Naive thymus-derived CD4-positive, alpha-beta T cell (primary cell): ENCODE measurements at places on chromosomes 6 and 20.

DNA sequence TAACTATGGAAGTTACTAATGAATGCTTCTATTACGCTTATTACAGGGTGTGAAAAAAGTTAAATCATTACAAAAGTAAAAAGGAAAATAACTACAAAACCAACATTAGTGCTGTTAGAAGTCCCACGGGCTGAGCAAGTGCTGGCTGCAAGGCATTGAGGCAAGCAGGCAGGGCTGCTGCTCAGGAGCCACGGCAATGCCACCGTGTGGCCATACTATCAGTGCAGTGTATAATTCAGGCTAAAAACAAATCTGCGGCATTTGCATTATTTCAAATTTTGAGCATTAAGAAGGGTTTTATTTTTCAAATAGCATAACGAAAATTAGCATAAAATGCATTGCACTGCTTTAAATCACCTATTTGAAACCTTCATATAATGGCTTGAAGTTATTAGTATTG lies 17.1 kb downstream of the IFNGR1 start:
- no peak for DNase-seq

DNA sequence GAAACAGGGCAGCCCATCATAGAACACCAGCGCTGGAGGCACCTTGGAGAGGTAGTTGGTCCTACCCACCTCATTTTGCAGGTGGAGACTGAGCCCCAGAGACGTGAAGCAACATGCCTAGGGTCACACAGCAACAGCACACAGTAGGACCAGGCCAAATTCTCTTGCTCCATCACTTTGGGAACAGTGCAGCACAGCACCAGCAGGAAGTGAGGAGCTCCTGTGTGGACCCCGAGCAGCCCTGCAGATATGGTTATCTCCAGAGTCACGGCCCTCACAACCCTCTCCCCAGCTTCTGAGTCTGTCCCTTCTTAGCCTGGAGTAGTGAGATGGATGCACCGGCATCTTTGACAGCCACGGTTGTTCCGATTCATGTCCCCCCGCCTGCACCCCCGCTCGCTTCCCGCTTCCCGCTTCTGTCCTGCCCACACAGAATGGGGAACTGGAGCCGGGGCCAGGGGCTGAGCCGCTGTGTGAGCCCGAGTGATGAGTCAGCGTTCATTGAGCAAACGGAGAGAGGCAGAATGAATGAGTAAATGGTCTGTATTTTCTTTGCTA lies 72.6 kb upstream of the DUSP22 start:
- no peak for DNase-seq

DNA sequence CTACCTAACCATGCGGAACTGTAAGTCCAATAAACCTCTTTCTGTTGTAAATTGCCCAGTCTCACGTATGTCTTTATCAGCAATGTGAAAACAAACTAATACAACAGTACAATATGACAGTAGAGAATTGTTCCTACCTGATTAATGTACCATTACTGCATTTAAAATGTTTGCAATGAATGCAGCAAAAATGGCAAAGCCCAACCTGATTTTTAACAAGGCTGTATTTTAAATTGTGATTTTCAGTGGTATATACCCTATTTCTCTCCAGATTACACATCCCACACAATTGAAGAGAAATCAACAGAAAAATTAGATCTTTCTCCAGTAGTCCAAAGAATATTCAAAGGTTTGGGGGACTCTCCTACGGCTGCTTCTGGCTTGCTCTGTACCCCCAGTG lies 3.3 kb upstream of the PCSK2 start:
- no peak for DNase-seq

DNA sequence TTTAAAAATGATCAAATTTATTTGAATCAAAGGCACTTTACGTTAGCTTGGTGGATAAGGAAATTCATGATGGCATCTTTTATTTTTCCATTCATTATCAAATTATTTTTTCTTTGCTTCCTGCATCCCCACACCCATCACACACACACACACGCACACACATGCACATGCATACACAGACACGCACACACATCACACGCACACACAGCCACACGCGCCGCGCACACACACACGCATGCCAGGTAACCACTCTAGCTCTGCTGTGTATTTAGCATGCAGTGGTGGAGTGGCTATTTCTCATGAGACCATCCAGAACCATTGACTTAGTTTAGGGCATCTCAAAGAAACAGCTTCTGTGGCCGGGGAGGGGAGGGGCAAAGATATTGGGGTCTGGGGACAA lies 47.0 kb downstream of the GNAS start:
- DNase-seq, result no peak

GRCh38 chr6:144853603-144854002 lies 568.5 kb downstream of the UTRN start:
- no peak for DNase-seq

DNA sequence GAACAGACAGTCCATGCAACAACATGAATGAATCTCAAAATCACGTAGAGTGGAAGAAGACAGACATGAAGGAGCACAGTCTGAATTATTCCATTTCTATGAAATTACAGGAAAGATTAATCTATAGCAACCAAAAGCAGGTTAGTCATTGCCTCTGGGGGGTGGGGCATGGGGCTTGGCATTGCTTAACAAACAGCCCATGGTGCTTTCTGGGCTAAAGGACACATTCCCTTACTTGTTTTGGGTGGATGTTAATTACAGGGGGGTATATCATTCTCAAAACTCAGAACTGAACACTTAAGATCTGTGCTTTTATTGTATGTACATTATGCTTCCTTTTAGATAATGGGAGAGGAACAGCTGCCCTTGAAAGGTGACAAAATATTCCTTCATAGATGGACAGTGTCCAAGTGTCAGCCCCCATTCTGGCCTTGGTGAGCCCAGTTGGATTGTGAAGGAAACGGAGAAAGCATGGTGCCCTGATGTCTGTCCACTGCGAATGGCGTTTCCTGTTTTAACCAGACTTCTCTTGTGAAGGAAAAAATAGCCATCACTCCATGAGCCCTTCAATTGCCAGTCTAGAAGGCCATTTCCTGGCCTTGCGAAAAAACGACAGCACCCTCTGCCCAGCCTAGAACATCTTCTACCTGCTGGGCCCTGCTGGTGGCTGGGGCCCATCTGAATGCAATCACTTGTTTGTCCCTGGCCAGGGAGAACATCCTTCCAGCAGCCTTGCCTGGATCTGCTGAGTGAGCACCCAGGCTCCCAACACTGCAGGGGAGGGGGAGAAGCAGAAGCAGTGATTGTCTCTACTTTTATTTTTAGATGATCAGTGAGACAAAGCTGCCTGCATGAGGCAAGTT lies 179.7 kb downstream of the BCAS1 start:
- no peak for DNase-seq

- DNase-seq, result no peak
Observed at GRCh38 chr20:6838181-6838826, 70.8 kb downstream of the BMP2 start.

- DNase-seq, result no peak
Observed at GRCh38 chr6:14026831-14027539, 90.6 kb upstream of the CD83 start.

GRCh38 chr20:1033751-1034414 lies 31.8 kb upstream of the RSPO4 start:
- no peak for DNase-seq

GRCh38 chr6:3266170-3266569 lies 7.4 kb downstream of the PSMG4 start:
- DNase-seq, result no peak

DNA sequence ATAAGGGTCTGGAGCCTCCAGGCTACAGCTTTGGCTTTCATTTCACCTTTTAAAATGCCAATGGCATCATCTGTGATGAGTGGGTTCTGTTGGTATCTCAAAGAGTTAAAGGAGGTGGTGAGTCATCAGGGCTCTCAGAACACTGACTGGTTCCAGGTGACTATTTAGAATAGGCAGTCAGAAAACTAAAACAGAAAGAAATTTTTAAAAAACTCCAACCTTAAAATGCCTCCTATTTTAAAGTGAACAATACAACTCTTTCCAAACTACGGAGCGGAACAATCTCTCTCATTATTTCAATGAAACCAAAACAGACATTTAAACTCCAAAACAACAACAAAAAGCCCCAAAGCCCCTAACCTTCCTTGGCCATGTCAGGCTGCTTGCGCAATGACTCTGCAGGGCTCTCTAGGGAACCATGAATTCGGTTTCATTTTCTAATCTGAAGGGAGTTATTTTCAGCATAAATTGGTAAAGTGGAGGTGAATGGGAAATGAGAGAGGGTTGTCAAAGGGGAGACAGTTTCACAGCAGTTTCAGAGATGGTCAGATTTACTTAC lies 194.9 kb downstream of the KIF6 start:
- DNase-seq, result no peak

DNA sequence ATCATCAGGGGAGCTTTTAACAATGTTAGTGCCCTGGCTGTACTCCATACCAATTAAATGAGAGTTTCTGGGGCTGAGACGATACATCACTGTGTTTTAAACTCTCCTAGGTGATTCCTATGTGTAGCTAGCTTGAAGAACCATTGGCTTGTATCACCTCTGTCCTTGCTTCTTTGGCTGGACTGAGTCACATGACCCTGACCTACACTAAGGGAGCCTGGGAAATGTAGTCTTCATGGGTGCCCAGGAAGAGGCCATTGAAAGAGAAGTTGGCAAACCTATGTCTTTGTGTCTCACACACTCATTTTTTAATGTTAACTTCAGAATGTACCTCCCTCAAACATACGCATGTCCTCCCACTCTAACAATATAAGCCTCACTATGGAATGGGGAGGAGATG lies 506.6 kb downstream of the DHX35 start:
- DNase-seq, result no peak

DNA sequence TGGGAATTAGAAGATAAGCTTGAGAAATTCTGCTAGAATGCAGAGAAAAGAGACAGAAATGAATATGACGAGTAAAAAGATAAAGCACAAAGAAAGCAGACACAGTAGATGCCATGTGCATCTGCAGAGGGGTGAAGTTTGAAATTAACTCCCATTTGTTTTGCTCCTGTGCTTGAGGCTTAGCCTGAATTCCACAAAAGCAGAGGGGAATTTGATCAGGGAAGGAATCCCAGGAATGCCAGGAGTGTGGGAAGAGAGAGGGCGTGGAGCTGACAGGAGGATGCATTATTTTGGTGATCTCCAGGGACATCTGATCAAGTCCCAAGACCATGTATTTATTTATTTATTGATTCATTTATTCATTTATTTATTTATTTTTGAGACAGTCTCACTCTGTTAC lies 55.6 kb downstream of the SLC22A1 start:
- no peak for DNase-seq

DNA sequence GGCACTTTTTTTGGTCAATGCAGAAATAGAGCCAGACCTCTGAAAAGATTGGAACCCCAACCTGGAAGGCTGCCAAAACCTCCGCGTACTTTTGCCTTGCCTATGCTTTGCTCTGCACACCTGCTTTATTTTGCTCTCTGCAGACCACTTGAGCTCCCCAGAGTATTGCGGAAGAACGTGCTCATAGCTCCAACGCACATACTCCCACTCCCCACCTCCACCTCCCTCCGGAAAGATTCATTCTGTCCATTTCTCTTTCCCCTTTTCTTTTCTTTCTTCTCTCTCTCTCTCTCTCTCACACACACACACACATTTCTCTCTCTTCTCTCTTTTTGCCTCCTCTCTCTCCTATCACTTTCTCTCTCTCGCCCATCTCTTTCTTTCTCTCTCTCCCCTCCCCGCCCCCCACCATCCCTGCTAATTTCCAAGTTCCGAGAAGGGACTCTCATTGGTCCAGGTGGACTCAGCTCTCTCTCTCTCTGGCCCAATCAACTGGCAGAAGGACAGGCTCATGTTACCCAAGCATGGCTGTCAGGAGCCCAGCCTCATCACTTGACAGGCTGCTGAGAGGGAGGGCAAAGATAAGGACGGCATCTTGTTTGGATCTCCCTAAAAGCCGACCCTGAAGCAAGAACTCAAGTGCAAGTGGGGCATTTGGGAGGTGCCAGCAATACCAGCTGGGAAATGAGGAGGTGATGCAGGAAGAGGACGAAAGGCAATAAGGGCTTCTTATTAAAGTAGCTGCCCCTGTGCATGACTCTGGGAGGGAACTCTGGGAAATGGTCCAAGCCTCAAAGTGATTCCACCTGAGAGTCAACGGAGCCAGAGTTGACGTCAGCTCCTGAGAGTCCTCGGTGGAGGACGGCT lies 246.1 kb downstream of the LY86 start:
- DNase-seq, result no peak

DNA sequence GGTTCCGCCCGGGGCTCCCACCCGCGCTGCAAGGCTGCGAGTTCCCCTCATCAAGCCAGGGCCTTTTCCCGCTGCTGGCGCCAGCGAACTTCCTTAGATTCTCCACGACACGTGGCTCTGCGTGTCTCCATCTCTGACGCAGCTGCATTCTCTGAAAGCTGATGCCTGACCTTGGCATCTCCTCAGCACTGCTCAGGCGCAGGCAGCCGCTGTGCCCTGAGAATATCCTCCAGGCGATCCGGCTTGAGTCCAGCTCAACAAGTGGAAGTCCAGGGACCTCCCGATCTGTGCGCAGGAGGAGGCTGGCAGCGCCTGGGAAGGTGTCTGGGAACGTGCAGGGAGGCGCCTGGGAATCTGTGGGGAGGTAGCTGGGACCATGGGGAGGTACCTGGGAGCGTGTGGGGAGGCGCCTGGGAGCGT lies 171.2 kb upstream of the THBS2 start:
- no peak for DNase-seq

GRCh38 chr6:38114976-38115625 lies 295.6 kb downstream of the ZFAND3 start:
- no peak for DNase-seq

DNA sequence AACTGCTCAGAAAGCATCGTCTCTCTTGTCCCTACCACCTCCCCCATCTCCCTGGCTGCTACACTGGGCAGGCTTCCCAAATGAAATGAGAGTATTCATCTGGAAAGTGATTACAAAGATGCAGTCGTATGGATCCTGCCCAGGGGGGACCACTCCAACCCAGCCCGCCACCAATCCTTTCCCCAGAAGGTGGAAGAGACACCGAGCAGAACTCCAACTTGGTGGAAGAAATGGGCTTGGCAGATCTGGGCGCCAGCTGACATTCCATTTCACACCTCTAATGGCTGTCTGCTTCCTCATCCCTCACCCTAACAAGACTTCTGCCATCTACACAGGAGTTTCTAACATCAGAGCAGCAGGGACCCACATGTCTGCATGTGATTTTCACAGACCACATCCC lies 12.7 kb downstream of the PKHD1 start:
- no peak for DNase-seq

GRCh38 chr6:130781557-130781956 lies 45.6 kb upstream of the SMLR1 start:
- peak; percentile 57 for DNase-seq

DNA sequence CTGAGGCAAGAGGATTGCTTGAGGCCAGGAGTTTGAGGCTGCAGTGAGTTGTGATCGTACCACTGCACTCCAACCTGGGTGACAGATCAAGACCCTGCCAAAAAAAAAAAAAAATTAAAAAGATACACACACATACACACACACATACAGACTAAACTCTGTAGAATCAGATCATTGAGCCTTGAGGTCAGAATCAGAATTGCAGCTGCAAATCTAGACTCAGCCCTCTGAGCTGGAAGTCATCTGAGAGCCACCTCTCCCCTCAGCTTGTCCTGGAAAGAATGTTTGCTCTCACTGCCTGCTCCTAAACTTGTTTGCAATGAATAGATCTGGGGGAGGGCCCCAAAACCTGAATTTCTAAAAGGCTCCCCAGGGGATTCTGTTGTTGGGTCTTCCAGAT lies 41.4 kb upstream of the ANGPT4 start:
- no peak for DNase-seq

- no peak for DNase-seq
Observed at GRCh38 chr6:87702589-87702945, 534 bp upstream of the AKIRIN2 start.
